KG1 (cell line): ENCODE measurements at places on chromosomes 16 and 17.

DNA sequence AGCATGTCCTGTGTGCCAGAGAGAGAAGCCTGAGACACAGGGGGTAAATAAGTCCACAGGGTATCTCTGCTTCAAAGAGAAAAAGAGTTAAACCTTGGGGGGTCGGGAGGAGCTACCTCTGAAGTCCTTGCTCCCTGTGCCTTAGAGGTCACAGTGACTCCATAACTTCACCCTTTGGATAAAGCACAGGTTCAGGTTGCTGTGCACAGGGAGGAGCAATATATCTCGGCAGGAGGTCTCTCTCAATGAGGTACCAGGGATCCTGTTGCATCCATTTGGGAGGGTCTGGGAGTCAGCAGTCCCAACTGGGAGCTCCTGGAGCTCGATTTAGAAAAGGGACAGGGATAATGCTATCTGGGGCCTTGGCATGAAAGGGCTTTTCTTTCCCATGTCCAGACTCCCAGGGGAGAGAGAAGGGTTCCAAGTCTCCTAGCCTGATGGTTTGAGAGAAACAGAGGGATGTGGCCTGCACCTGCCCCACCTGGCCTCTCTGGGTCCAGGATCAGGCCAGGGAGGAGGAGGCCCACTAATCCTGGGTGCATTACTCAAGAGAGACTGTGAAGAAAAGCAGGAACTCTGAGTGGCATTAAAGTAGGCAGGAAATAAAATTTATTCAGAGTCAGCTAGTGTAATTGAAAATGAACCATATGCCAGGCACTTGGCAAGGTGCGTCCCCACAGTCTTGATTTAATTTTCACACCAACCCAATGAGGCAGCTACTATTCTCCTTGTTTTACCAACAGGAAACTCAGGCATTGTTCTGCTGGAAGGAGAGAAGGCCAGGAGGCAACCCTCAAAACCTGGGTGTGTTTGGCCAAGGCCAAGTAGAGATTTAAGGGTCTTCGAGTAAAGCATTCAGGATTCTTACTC is 40.7 kb downstream of the CUEDC1 start:
- no peak for DNase-seq

GRCh38 chr16:79909571-79909970 is 309.0 kb upstream of the MAF start:
- DNase-seq = no peak

DNA sequence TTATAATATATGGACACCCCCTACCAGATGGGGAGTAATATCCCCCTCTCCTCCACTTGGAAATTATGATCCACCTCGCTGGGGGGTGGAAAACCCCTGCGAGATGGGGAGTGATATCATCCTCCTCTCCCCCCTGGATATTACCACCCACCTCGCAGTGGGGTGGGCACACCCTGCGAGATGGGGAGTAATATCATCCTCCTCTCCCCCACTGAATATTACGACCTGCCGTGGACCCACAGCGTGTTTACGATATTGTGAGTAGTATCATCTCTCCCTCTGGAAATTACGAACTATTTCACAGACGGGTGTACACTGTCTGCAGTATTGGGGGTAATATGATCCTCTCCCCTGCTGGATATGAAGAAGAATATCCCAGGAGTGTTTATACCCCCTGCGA is 228.3 kb upstream of the WSCD1 start:
- no peak for DNase-seq

- no peak for DNase-seq
Measured at GRCh38 chr16:15777533-15778203, 79.2 kb downstream of the MYH11 start.

DNA sequence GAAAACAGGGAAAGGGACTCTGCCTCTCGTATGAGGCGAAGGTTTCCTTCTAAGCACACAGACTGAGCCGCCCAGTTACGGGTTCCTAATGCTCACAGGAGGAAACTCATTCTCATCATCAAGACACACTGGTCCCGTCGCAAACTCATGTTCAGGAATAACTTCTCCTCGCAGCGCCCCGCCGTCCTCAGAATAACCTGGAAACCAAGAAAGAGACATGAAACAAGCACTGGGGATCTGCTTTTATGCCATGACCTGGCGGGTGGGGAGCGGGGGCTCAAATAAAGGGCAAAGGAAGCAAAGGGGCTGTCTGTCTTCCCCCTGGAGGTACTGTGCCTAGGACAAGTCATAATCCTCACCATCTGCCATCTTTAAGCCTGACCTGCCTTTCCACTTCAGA is 31.3 kb downstream of the WIPI1 start:
- no peak for DNase-seq

DNA sequence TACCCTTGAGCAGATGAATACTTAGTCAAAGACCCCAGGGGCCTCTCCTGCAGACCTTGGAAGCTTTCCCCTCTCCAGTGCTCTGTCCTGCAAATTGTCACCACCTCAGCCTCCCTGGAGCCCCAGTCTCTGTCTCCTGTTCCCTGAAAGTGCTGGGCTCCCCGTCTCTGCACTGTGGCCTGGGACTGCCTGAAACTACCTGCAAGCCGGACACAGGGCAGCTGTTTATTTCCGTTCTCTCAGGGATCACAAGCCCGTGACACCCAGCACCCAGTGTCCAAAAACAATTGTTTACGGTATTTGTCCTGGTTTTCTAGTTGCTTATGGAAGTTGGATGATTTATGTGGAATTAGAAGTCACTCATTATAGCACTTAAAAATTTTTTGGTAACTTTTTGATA is 81.6 kb upstream of the CHMP6 start:
- no peak for DNase-seq

DNA sequence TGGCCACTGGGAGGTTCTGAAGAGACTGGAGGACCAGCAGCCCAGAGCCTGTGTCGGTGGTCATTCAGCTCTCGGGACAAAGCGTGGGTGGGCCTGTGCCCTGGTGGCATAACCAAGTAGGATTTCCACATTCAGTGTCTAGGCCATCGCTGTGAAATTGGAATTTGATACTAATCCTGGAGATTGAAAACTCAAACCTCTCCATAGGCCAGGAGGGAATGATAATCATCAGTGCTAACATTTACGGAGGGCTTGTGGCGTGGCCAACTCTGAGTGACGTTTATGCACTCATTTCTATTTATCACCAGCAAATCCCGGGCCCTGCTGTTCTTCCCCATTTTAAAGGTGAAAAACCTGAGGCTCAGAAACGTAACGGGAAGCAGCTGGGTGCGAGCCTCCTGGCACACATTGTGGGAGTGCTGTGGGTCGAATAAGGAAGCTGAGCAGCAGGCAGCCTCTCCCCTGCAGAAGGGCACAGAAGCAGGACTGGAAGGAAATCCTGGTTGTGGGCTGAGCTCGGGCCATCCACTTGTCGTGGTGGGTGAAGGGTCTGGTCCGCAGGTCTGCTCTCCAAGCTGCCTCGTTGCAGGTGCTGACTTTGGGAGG is 33.1 kb downstream of the RAI1 start:
- DNase-seq = no peak

- DNase-seq = no peak
Measured at GRCh38 chr16:10846213-10846998, 27.8 kb upstream of the TVP23A start.

DNA sequence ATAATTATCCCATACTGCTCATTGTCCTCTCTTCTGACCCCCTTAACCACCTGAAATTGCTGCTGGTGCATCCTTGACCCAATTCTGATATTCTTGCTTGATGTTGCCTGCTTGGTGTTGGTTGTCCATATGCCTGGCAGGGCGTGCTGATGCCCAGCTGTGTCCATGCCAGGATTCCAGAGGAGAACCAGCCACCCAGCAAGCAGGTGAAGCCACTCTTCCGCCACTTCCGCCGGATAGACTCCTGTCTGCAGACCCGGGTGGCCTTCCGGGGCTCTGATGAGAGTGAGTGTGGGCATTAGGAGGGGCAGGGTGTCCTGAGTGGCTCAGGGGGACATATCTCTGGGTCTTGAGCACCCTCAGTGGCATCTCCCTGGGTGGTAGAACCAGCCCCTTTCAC is 11.4 kb downstream of the RAPGEFL1 start:
- no peak for DNase-seq

DNA sequence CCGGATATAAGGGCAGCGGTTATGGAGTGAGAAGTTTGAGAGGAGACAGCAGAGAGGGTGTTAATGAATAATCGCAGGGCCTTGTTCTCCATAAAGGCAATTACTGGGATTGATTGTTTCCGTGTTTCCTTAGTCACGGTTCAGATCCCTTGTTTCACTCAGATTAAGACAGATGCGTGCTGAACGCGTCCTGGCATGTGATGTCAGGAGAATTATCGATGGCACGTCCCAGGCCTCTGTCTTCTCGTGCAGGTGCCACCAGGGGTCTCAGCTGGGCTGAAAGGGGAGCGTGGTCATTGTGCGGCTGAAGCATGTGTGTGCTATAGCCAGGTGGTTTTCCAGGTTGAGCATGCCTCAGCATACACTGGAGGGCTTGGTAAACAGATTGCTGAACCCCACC is 142.4 kb upstream of the NOL11 start:
- no peak for DNase-seq

DNA sequence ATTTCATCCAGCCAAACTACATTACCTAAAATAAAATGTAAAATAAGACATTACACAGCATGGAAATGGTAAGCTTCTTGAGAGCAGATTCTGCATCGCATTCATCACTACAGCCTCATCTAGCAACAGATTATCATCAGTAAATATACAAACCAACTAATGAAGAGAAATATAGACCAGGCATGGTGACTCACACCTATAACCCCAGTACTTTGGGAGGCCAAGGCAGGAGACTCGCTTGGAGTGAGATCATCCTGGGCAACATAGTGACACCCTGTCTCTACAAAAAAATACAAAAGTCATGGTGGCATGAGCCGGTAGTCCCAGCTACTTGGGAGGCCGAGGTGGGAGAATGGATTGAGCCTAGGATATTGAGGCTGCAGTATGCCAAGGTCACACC is 19.9 kb downstream of the NCBP3 start:
- no peak for DNase-seq

- DNase-seq = no peak
Measured at GRCh38 chr17:72477491-72477890, 356.7 kb downstream of the SOX9 start.

- no peak for DNase-seq
Measured at GRCh38 chr16:4345836-4346781, 5.0 kb downstream of the PAM16 start.

- DNase-seq = no peak
Measured at GRCh38 chr16:15983898-15984297, 34.5 kb downstream of the ABCC1 start.

DNA sequence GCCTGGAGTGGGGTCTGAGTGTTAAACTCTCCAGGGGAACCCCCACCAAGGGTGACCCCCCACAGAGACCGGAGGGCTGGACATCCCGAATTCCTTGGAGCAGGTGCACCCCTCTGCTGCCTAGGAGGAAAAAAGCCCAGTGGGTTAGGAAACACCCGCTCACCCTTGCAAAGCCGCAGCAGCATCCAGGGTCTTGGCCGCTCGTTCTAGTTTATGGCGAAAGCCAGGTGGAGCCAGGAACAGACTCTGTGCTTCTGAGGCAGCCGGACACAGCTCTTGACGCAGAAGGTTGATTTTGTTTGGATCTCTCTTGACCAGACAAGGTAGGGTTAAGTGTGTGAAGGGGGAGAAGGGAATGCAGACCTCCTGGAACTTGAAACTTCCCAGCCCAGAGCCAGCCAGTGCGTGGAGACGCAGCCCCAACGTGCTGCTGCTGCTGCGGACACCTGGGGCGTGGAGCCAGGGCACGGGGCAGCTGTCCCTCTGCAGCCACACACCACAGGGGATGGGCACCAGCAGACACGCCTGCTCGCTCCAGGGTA is 154.5 kb downstream of the LAT start:
- no peak for DNase-seq

DNA sequence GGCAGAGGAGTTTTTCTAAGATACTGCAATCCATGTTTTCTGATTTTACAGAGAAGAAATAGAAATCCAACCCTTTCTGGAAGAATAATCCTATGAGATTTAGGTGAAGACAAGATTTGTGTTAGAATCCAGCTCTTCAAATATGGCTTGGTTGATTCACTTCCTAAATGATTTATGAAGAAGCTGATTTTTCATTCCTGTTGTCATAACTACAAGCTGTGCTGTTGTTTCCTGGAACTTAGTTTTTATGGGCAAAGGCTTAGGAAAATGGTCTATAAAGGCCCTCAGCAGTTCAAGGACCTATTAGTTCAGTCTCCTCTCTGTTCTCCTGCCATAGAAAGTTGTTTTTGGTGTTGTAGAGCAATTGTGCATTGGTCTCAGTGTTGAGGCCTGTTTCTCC is 174.2 kb upstream of the FAM20A start:
- DNase-seq = no peak

GRCh38 chr16:77840673-77841501 is 52.5 kb downstream of the VAT1L start:
- no peak for DNase-seq

DNA sequence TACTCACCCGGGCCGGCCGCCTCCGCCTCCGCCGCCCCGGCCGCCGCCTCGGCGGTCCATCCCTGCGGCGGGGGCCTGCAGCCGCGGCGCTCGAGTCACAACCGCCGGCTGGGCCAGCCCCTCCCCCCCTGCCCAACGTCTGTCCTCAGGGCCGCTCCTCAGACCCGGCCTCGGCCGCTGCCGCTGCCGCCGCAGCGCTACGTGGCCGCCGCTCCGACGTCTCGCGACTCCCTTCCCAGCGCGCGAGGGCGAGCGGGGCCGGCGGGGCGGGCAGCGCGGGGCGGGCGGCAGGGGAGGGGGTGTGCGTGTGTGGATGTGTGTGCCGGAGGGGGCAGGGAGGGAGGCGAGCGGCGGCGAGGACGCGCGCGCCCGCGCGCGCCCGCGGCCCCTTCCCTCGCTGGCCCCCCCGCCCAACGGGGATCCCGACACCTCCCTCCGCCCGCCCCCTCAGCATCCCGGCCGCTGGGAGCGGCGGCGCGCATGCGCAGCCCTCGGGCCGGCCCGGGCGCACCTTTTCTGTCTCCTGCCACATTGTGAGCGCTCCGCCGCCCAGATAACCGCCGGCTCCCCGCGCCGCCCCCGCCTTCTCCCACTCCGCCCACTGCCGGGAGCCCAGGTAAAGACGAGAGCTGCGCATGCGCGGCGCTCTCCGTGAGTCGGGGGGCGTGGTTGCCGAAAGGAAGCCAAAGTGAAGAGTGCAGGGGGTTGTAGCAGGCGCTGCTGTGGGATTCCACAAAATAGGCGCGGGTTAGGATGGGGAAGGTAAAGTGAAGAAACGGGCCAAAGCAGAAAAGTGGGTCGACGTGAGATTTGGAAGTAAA is at the start of gene ZNF652:
Gene ZNF652, minus strand, starts transcription at position 349 of the 821 bp plus-strand sequence. CDS start 44,525 bp downstream, outside the sequence.
- peak; percentile 65 for DNase-seq

DNA sequence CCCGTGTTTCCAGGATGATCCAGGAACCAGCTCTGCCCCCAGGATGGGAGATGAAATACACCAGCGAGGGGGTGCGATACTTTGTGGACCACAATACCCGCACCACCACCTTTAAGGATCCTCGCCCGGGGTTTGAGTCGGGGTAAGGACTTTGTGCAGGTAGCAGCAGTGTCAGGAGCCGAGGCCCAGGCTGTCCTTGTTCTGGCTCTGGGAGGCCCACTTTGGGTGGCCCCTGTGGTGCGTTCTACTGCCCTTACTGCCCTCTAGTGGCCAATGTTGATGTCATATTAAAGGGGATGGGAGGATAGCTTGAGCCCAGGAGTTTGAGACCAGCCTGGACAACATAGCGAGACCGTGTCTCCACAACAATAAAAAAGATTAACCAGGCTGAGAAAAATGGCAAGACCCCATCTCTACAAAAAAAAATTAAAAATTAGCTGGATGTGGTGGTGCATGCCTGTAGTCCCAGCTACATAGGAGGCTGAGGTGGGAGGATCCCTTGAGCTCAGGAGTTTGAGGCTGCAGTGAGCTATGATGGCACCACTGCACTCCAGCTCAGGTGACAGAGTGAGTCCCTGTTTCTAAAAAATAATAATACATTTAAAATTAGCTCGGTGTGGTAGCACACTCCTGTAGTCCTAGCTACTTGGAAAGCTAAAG is 20.9 kb upstream of the CLEC18A start:
- DNase-seq = peak; percentile 24

GRCh38 chr16:9518051-9518450 is 426.6 kb downstream of the HAPSTR1 start:
- DNase-seq = no peak

GRCh38 chr16:12377497-12377896 is 401.0 kb downstream of the SNX29 start:
- no peak for DNase-seq
